NCI-H1436 treated with DMSO at 0.1 percent for 48 hours (cell line): ENCODE measurements at places on chromosomes 16 and 17.

GRCh38 chr16:11543661-11544393 is 42.9 kb downstream of the LITAF start:
- DNase-seq = no peak

- no peak for DNase-seq
Observed at GRCh38 chr17:9703781-9704082, 58.4 kb downstream of the USP43 start.

- no peak for DNase-seq
Observed at GRCh38 chr16:3756113-3756512, 38.8 kb upstream of the TRAP1 start.

- no peak for DNase-seq
Observed at GRCh38 chr17:11558681-11559234, 39.5 kb upstream of the DNAH9 start.

GRCh38 chr16:11078812-11079459 is 134.6 kb downstream of the CLEC16A start:
- DNase-seq = no peak

DNA sequence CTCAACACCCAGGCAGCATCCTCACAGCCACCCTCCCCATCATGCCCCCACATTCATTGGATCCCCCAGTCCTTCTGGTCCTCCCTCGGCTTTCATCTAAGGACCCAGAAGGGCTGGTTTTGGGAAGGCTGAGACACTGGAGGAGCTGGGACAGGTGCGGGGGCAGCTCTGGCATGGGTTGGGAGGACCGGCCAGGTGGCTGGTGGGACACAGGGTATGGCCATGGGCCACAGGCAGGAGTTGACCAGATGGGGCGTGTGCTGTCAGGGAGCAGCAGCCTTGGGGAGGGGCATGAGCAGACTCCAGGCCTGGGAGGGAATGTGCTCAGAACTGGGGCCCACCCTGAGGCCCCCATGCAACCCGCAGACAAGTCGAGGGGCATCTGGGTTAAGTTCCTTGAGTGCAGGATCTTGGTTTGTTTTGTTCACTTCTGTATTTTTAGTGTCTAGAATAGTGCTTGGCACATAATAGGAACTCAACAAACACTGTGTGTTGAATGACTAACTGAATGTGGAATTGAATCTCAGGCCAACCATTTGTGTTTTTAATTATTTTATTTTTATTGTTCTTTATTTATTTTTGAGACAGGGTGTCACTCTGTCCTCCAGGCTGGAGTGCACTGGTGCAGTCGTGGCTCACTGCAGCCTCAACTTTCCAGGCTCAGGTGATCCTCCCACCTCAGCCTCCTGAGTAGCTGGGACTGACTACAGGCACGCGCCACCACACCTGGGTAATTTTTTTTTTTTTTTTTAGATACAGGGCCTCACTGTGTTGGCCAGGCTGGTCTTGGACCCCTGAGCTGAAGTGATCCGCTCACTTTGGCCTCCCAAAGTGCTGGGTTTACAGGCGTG is 5.6 kb downstream of the P2RX1 start:
- no peak for DNase-seq

GRCh38 chr17:55845385-55845784 is 94.5 kb downstream of the PCTP start:
- no peak for DNase-seq

GRCh38 chr16:85441189-85441889 is 171.8 kb upstream of the GSE1 start:
- no peak for DNase-seq

DNA sequence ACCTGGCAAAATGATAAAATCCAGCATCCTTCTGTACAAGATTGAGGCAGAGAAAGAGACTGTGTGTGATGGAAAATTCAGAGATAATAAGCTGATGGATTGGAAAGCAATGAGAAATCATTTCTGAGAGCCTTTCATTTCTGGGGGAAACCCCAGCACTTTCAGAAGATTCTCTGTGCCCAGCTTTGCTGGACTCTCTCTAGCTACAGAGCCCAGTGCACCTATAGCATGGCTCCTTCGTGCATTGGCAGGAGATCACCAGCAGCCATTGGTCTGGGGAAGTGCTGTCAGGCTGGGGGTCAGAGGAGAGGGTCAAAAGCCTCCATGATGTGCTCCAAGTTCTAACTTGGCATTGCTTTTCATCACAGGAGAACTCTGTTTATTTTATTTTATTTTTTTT is 259.9 kb downstream of the SOX9 start:
- DNase-seq = no peak
